Calu3 (cell line): ENCODE measurements at places on chromosomes 13 and 19. TPM values are rescaled to one million over a fixed set of nuclear protein-coding genes. Genes with fewer than 3 reads are reported as not detected.

DNA sequence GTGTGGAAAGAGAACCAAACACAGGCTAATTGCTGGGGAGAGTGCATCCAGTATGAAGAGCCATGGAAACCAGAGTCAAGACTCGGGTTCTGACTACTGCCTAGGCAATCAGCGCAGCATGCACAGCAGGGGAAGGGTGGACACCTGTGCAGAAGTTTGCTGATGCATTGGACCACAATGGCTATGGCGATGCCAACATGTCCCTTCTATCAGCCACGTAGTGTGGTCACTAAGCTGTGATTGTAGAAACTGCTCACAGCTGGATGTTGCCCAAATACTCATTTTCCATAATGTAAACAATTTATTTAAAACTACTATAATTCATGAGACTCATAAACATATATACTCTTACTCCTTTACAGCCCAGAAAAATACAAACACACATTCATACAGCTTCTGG is 1718.2 kb downstream of the EFNB2 start:
- no peaks in the 10 kb centered on the region for H3K36me3 ChIP-seq
- no peak overlapping the region for H3K4me3 ChIP-seq
- H3K27ac ChIP-seq = no peak overlapping the region
- no peaks in the 10 kb centered on the region for H3K27me3 ChIP-seq
- no peaks in the 10 kb centered on the region for H3K4me1 ChIP-seq
- DNase-seq = no peak

- H3K36me3 ChIP-seq = no peaks in the 10 kb centered on the region
- H3K27ac ChIP-seq = no peak overlapping the region
- H3K4me3 ChIP-seq = no peak overlapping the region
- H3K4me1 ChIP-seq = no peaks in the 10 kb centered on the region
- no peak for DNase-seq
Measured at GRCh38 chr13:77745784-77746183, 48.3 kb downstream of the SLAIN1 start.

GRCh38 chr13:74040200-74040599 is 94.0 kb downstream of the KLF12 start:
- no peaks in the 10 kb centered on the region for H3K36me3 ChIP-seq
- no peak overlapping the region for H3K4me3 ChIP-seq
- H3K4me1 ChIP-seq = no peaks in the 10 kb centered on the region
- H3K27me3 ChIP-seq = no peaks in the 10 kb centered on the region
- DNase-seq = peak; percentile 48
- no peak overlapping the region for H3K27ac ChIP-seq

- no peaks in the 10 kb centered on the region for H3K36me3 ChIP-seq
- H3K27ac ChIP-seq = no peak overlapping the region
- no peak overlapping the region for H3K4me3 ChIP-seq
- H3K27me3 ChIP-seq = no peaks in the 10 kb centered on the region
Measured at GRCh38 chr13:112923962-112924361, 45.1 kb upstream of the MCF2L start.

The SIGLEC7 gene
- not detected in 2 replicates for total RNA-seq

The CYP4F8 gene
- total RNA-seq = not detected in 2 replicates

The DCLK1 gene
- not detected in 2 replicates for total RNA-seq

DNA sequence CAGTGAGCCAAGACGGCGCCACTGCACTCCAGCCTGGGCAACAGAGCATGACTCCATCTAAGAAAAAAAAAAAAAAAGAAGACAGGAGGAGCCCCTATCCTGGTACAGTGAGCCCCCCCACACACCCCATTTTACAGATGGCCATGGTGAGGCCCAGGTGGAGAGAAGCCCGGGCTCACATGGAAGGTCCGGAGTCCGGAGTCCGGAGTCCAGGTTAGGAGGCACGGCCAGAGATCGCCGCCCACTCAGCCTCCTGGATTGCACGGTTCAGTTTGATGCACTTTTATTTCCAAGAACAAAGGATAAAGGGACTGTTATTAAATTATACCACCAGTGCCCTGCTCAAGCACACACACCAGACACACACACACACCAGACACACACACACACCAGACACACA is 11.3 kb upstream of the BTBD2 start:
- DNase-seq = no peak
- H3K4me3 ChIP-seq = no peak overlapping the region
- no peak overlapping the region for H3K27ac ChIP-seq
- peaks cover 11% of the 10 kb centered on the region for H3K36me3 ChIP-seq
- no peaks in the 10 kb centered on the region for H3K27me3 ChIP-seq

GRCh38 chr13:97433727-97434396 is at the start of gene RAP2A:
TSS of gene RAP2A (plus strand) at chr13:97434169. CDS start at chr13:97434471, 302 bp downstream.
- peak; percentile 69 for DNase-seq
- peak within 1 kb of the TSS; percentile 87 for H3K4me3 ChIP-seq
- H3K4me1 ChIP-seq = no peaks in the 10 kb centered on the region
- H3K27me3 ChIP-seq = no peaks in the 10 kb centered on the region
- H3K27ac ChIP-seq = peak within 1 kb of the TSS; percentile 92
- peaks cover 24% of the 10 kb centered on the region for H3K36me3 ChIP-seq

GRCh38 chr19:53868091-53868891 is 608 bp downstream of the MYADM start:
- H3K27ac ChIP-seq = peak overlapping the region; percentile 99
- peaks cover 58% of the 10 kb centered on the region for H3K4me1 ChIP-seq
- DNase-seq = peak; percentile 73
- H3K27me3 ChIP-seq = no peaks in the 10 kb centered on the region
- H3K4me3 ChIP-seq = peak overlapping the region; percentile 95

DNA sequence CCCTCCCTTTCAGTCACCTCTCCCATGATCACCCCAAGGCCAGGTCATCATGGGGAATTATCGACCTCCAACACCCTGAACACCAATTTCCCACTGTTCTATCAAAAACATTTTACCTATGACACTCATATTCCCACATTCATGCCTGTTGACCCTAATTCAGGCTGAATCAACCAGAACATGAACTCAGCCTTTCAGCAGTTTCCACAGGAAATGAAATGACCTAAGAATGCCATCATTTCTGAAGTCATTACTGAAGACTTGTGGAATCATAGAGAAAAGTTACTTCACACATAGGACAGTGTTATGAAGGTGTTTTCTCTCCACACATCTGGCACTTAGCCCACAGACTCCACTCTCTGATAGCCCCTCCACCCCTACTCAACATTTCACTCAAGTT is 29.9 kb upstream of the FAM124A start:
- H3K27me3 ChIP-seq = peaks cover 48% of the 10 kb centered on the region
- no peaks in the 10 kb centered on the region for H3K4me1 ChIP-seq
- no peak overlapping the region for H3K4me3 ChIP-seq
- DNase-seq = no peak
- no peaks in the 10 kb centered on the region for H3K36me3 ChIP-seq
- no peak overlapping the region for H3K27ac ChIP-seq
